ENCODE measurements at places on chromosomes 7 and 10. TPM values are rescaled to one million over a fixed set of nuclear protein-coding genes. Genes with fewer than 3 reads are reported as not detected.

The MLXIPL gene
- 0.69 TPM for total RNA-seq

The OPN4 gene
- not detected for total RNA-seq

The IGF2BP3 gene
- 48.2 TPM for total RNA-seq

The C10orf143 gene
- total RNA-seq: 1.4 TPM

The CFAP58 gene
- total RNA-seq: 1.8 TPM

The ITIH5 gene
- 18.9 TPM for total RNA-seq

The MMP21 gene
- total RNA-seq: 0.46 TPM

The LFNG gene
- 32.1 TPM for total RNA-seq

The PDE1C gene
- 19.6 TPM for total RNA-seq

The NUTM2E gene
- total RNA-seq: 0.46 TPM

The CTAGE4 gene
- total RNA-seq: 1.2 TPM

The POM121L12 gene
- total RNA-seq: not detected

The PNLIPRP3 gene
- total RNA-seq: not detected

The LRRC27 gene
- 16.8 TPM for total RNA-seq

Data from diencephalon (tissue), 1 donor.